ENCODE measurements at places on chromosomes 5 and 9. TPM values are rescaled to one million over a fixed set of nuclear protein-coding genes. Genes with fewer than 3 reads are reported as not detected.

Gene HTR4
- total RNA-seq = not detected

Gene OR4F3
- not detected for total RNA-seq

Gene SLC45A2
- not detected for total RNA-seq

Gene C9orf152
- total RNA-seq = not detected

Gene C1QTNF2
- not detected for total RNA-seq

Gene NTRK2
- not detected for total RNA-seq

Gene PCDHGA2
- 0.33 TPM for total RNA-seq

Gene FBP1
- total RNA-seq = not detected

Gene UAP1L1
- total RNA-seq = 3.7 TPM
